ENCODE measurements at places on chromosomes 2 and 18. TPM values are rescaled to one million over a fixed set of nuclear protein-coding genes. Genes with fewer than 3 reads are reported as not detected.

DNA sequence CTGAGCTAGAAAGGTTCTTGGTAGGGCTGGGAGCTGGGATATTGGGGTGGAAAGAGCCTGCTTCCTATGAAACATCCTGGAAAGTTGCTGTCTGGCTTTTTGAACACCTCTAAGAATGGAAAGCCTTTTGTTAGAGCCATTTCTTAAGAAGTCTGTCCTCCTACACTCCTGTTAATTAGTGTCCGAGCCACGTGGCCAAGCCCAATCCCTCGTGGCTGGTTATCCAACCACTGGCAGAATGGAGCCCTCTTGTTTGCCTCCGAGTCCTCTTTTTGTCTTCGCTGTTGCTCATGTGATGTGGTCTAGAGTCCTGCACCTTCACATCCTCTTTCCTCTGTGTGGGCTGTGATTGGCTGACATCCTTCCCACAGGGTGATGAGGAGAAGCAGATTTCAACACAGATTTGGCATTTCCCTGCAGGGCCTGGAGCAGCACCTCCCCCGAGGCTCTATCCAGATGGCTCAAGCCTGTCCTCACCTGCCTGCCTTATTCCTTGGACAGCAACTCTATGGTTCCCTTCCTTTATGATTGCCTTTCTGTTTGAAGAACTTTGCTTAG, 8.2 kb upstream of the TOGARAM2 start:
- no peak for DNase-seq

DNA sequence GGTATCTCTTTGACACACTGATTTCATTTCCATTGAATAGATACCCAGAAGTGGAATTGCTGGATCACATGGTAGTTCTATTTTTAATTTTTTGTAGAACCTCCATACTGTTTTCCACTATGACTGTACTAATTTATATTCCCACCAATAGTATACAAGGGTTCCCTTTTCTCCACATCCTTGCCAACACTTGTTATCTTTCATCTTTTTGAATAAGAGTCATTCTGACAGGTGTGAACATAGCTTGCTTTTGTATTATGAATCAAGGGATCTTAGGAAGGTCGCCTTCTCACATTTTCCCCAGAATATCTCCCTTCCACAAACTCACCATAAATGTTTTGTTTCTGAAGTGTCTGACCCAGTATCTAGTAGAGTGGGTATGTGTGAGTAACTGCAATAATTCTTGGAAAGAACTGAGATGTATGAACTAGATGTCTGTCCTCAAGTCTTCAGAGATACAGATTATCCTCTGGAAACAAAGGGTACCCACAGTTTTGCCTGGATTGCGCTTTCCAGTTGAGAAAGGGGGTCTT, 17.1 kb upstream of the SP3 start:
- DNase-seq = no peak

- DNase-seq = no peak
Measured at GRCh38 chr2:128445523-128445900, 126.8 kb upstream of the HS6ST1 start.

AFF3 gene
- 5.2 TPM for total RNA-seq

ALPI gene
- total RNA-seq = 3.9 TPM
